ENCODE measurements at places on chromosomes 7 and 10.

DNA sequence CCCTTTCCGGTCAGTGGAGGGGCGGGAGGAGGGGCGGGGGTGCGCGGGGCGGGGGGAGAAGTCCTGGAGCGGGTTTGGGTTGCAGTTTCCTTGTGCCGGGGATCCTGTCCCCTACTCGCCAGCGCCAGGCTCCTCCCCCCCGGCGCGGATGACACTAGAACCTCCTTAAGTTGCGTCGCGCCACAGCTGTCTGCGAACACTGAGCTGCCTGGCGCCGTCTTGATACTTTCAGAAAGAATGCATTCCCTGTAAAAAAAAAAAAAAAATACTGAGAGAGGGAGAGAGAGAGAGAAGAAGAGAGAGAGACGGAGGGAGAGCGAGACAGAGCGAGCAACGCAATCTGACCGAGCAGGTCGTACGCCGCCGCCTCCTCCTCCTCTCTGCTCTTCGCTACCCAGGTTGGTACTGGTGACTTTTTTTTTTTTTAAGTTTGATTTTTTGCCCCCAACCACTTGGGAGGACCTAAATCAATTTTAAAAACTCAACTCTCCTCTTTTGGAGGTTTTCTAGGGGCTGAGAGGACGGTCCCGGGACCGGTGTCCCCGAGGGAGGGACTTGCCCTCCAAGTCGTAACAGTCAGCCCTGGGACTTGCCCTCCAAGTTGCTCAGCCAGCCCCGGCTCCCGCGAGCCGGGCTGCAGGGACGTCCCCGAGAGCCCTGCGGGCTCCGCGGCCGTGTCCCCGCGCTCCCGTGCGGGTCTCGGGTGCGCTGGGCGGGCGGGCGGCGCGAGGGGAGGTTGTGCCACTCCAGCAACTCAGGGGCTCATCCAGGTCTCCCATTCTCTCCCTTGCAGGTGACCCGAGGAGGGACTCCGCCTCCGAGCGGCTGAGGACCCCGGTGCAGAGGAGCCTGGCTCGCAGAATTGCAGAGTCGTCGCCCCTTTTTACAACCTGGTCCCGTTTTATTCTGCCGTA lies at the start of gene GATA3:
Gene GATA3, plus strand, starts transcription at position 195 of the 914 bp plus-strand sequence. CDS start 968 bp downstream, outside the sequence.
- DNase-seq: peak; percentile 71

DNA sequence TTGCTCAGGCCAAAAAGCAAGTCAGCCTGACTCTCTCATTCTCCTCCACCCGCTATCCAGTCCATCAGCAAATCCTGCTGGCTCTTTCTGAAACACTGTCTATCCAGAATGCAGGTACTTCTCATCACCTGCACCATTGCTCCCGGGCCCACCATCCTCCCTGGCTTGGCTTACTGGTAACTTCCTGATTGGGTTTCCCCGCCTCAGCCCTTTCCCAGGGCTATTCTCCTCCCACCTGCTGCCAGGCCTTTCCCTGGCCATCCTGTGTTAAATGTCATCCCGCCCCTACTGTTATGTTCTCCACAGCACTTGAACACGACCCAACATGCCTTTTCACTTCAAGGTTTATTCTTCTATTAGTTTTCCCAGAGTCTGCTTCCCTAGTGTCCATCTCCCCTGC lies 124.0 kb downstream of the CNNM2 start:
- DNase-seq: peak; percentile 31

DNA sequence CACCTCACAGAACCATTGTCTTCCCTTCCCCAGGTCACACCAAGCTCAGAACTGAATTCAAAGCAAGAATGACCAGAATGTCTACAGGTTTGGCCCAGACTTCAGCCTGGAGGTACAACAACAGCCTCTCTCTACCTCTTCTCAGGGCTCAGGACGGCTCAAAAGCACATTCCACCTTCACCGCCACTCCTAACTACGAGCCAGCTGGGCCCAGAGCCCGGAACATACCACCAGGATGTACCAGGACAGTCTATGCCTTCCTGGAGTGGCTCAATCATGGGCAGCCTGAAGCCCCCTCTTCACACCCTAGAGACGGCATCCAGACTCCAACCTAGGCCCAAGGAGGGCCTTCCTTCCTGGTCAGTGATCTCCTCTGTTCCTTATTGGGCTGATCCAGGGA lies 41.6 kb downstream of the ANXA8 start:
- no peak for DNase-seq

- DNase-seq: no peak
Measured at GRCh38 chr10:8979976-8980375, 925.5 kb downstream of the GATA3 start.

DNA sequence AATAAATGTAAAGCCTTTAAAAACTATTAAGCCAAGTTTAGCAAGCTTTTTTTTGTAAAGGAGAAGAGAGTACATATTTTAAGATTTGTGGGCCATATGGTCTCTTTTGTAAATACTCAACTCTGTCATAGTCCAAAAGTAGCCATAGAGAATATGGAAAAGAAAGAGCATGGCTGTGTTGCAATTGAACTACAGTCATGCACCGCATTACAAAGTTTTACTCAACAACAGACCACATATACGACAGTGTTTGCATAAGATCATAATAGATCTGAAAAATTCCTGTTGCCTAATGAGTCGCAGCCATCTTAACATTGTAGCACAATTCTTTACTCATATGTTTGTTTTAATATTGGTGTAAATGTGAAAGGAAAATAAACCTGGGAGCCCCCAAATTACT lies 440.8 kb downstream of the HTR7 start:
- no peak for DNase-seq
